NCI-H524 treated with DMSO at 0.1 percent for 48 hours (cell line): ENCODE measurements at places on chromosomes 3 and 15.

- DNase-seq, result peak; percentile 56
Observed at GRCh38 chr15:29139540-29140459, 129.8 kb downstream of the NSMCE3 start.

GRCh38 chr3:136954980-136955780 lies 2.6 kb upstream of the IL20RB start:
- no peak for DNase-seq

- DNase-seq, result no peak
Observed at GRCh38 chr3:75180235-75180944, 483.7 kb upstream of the FRG2C start.

DNA sequence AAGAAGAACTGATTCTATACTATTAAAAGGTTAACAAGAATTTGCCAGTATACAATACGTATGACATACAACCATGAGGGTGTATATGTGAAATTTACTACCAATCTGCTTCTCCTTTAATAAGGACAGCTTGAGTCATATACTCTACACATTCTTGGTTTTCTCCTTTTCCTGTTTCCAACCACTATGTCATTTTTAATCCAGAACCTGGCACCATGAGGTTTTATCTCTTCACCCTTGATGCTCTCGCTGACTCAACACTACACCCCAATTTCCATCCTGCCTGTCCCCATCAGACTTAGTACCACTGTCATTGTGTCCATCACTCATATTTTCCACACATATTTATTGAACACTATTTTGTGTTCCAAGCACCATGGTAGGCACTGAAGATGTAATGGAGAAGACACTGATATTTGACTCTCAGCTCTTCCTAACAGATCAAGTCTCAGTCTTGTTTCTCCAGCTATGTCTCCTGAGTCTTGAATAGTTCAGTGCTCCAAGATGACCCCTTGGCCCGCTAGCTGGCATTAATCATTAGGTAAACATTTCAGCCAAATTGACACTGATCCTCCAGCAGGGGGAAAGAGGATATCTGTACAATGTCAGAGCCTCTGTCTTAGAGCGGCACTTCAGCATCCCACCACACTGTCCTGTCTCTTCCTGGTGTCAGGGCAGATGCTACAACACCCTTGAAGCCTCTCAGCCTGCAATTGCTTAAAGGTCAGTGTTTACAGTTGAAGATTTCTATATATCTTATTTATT lies 11.2 kb upstream of the COL8A1 start:
- DNase-seq, result no peak

- no peak for DNase-seq
Observed at GRCh38 chr15:40598126-40598525, 4.1 kb downstream of the KNL1 start.

- peak; percentile 71 for DNase-seq
Observed at GRCh38 chr3:73500321-73500720, 124.4 kb downstream of the PDZRN3 start.

- no peak for DNase-seq
Observed at GRCh38 chr3:143155756-143156155, 36.2 kb downstream of the CHST2 start.

DNA sequence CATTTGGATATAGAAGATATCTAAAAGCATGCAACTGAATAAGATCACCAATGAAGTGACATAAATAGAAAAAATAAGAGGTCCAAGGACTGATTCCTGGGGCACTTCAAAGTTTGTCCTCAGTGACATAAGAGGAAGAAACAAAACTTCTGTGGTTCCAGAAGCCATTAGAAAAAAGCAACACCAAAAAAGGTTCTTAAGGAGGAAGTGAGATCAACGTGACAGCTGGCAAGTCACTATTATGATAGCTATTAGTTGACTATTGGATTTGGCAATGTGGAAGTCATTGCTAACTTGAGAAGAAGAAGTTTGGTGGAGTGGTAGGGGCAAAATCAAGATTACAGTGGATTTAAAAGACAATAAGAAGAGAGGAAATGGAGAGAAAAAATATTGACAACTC lies 1098.3 kb downstream of the NAALADL2 start:
- DNase-seq, result no peak

- DNase-seq, result peak; percentile 88
Observed at GRCh38 chr3:15982667-15983196, 185.0 kb upstream of the ANKRD28 start.

DNA sequence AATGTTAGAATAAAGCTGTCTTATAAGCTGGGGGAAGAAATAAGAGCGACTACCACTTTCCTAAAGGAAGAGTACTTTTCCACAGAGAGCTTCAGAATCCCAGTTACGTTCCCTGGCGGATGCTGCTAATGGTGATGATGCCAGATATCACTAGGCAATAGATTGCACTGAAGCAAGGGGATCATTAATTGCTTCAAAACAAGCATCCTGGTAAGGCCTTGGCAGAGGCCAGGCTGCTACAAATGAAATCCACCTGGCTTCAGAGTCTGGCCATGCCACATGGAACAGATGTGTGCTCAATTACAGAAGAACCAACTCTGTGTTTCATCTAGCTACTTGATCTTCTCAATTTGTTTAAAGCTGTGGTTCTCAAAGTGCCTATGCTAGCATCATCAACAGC lies 129.2 kb upstream of the IL12A start:
- peak; percentile 90 for DNase-seq

DNA sequence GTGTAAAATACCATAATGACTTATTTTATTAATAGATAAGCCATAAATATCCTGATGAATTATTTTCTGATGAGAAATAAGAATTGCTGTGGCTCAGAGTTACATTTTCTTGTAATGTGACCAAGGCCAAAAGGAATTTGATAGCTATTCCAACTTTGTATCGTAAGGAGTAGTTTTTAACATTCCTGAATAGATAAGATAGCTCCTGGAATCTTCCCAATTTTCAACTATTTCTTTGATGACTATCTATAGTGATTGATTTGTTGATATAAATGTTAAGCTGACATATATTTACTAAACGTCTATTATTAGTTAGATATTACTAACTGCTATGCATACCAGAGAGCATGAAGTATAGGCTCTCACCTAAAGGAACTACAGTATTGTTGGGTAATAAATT lies 49.1 kb upstream of the SATB1 start:
- no peak for DNase-seq

- no peak for DNase-seq
Observed at GRCh38 chr15:77496715-77497109, 76.0 kb downstream of the HMG20A start.

- peak; percentile 83 for DNase-seq
Observed at GRCh38 chr3:169354774-169355501, 308.6 kb downstream of the MECOM start.

- DNase-seq, result no peak
Observed at GRCh38 chr3:166177130-166177529, 339.9 kb upstream of the BCHE start.

GRCh38 chr15:80431635-80432344 lies 27.6 kb downstream of the ARNT2 start:
- no peak for DNase-seq

DNA sequence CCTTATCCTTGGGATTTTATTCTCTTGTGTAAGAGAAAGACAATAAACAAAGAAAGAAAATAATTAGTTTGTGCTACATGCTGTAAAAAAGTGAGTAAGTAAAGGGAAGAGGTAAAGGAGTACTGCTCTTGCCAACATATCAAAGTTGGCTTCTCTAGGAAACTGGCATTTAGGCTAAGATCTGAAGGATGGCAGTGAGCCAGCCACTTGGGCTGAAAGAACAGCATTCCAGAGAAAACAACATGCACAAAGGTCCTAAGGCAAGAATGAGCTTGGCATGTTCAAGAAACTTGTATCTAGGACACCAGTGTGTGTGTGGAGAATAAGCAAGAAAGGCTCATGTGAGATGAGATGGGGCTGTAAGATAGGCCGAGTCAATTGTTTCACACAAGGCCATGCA lies 245.5 kb upstream of the MANF start:
- DNase-seq, result no peak

DNA sequence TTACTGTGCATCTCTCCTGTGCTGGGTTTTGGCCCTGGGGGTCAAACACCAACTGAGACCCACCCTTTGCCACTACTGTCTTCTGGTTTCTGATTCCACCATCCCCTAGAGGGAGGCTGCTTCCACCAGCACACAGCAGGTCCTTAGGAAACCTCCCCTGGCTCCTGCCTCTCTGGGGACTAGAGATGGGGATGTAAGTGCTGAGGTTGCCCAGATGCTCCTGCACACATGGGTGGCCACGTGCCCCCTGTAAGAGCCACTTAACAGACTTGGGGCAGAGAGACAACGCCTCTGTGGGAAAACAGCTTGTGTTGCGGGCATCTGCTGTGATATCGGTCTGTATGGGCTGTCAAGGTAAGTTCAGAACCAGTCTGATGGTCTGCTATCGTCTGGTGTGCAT lies 83.4 kb downstream of the ATP2B2 start:
- DNase-seq, result peak; percentile 91

GRCh38 chr15:59230531-59231055 lies 23.9 kb downstream of the LDHAL6B start:
- no peak for DNase-seq

GRCh38 chr15:63191895-63192618 lies 2.7 kb downstream of the RAB8B start:
- DNase-seq, result no peak

DNA sequence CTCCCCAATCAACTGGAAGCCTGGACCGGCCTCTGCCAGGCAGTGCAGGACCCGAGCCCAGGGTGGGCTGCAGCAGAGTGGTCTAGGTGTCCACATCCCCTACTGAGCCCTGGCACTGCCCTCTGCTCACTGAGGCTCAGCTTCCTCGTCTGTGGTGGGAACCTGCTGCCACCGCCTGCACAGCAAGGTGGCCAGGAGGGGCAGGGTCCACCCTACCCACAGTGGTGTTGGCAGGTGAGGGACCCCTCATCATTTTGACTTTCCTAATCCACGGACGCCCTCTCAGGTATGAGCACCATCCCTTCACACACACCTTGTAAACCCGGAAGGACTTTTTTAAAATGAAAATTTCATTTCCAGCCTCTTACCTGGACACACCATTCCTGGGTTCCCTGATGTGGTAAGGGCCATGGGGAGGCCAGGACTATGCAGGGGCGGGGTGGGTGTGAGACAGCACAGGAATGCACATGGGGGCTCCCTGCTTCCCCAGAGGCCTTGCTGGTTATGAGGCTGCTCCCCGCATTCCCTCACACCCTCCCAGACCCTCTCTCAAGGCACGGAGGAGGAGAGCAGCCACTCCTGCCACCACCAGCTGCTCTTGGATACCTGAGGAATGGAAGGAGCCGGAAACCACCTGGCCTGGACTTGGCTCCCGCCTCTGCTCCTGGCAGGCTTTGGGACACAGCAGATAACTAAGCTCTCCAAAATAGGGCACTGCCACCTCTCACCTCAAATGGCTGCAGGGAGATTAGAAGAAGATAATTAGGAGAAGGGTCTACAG lies 185.9 kb upstream of the TPM1 start:
- DNase-seq, result no peak

GRCh38 chr3:39106851-39107387 lies 508 bp downstream of the GORASP1 start:
- DNase-seq, result no peak

DNA sequence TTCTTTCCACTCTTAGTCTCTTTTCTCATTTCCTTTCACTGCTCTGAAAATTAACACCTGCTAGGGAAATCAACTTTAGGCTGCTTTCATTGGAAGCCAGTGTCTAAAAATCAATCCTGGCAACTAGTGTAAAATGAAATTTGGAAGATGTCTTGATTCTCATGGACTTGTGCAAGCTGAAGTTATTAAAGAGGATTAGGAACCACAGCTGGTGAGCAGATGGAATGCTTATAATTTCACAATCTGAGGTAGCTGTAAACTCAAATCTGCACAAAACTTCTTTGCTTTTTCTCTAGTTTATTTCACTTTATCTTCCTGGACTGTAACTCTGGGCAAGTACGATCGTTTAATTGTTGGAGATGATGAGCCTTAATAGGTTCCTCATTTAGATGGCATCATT lies 175.6 kb downstream of the GHSR start:
- no peak for DNase-seq

DNA sequence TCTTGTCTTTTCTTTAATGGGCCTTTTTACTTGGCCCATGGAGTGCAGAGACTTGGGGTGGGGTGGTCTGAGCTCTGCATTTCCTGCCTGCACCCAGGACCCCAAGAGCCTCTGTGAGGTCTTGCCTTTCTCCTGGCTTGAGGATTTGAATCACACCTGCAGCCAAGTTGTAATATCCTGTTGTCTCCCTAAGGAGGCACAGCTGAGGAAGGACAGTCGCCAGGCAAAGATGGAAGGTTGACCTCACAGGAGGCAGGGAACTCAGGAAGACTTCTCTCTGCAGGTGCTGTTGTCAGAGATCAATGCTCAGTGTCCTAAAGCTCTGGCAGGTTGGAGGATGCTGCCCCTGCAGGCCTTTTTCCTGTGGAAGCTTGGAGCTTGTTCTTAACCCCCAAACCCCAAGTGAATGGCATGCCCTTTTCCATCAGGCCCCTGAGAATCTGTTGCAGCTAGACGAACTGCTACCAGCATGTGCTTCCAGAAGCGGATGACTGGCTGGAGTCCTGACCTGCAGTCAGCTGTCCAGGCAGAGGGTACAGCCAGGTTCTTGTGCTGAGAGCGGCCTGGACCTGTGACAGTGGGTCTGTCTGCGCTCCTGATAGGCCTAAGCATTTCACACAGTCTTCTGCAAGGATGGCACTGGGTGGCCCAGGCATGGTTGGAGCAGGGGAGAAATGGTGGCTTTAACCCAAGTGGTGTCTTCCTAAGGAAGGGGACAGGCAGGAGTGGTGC lies 120.0 kb downstream of the EEFSEC start:
- DNase-seq, result no peak

DNA sequence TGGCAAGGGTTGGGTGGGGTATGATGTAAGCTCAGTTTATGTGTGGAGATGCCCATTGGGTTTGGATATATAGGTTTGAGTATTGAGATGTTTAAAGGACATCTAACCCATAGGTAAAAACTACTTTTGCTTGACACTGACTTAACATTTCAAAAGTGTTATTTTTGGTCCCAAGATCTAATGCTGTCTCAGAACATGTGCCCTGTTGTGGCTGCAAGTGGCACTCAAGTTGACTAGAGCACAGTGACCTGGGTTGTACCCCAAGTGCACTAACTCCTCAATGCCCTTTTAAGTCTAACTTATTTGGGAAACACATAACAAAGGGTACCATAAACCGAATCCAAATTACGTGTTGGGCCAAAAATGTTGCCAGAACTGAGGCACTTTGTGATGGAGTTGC lies 56.5 kb upstream of the CCR4 start:
- no peak for DNase-seq

DNA sequence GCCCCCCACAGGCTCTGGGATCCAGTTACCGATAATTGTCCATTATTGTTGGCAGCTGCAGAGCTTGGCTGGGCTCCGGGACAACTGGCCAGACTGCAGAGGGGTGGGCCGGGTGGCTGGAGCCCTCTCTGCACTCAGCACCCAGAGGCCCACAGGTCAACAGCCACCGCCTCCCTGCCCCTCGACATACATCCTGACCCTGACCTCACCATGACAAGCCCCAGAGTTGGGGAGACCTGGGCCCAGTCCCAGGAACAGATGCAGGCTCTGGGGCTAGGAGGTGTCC lies 22.4 kb downstream of the PTH1R start:
- DNase-seq, result no peak
